ENCODE measurements at places on chromosomes 4 and X.

GRCh38 chr4:181416966-181417365, 826.2 kb upstream of the TENM3 start:
- no peak for DNase-seq

GRCh38 chrX:8755116-8755515, 23.2 kb upstream of the ANOS1 start:
- peak; percentile 4 for DNase-seq

- no peak for DNase-seq
Measured at GRCh38 chr4:57044996-57045395, 65.2 kb downstream of the IGFBP7 start.

- DNase-seq, result peak; percentile 84
Measured at GRCh38 chr4:67141586-67141985, 403.7 kb downstream of the CENPC start.

GRCh38 chr4:79042079-79042674, 102.9 kb upstream of the PAQR3 start:
- peak; percentile 33 for DNase-seq

- DNase-seq, result no peak
Measured at GRCh38 chrX:150766351-150767044, 73.3 kb downstream of the MTMR1 start.

DNA sequence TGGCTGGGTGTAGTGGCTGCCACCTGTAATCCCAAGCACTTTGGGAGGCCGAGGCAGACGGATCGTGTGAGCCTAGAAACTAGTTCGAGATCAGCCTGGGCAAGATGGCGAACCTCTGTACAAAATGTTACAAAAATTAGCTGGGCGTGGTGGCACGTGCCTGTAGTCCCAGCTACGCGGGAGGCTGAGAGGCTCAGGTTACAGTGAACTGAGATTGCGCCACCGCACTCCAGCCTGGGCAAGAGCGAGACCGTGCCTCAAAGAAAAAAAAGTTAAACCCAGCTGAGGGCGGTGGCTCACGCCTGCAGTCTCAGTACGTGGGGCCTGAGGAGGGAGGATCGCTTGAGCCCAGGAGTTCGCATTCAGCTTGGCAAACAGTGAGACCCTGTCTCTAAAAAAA, 1.1 kb downstream of the TKTL1 start:
- DNase-seq, result no peak

DNA sequence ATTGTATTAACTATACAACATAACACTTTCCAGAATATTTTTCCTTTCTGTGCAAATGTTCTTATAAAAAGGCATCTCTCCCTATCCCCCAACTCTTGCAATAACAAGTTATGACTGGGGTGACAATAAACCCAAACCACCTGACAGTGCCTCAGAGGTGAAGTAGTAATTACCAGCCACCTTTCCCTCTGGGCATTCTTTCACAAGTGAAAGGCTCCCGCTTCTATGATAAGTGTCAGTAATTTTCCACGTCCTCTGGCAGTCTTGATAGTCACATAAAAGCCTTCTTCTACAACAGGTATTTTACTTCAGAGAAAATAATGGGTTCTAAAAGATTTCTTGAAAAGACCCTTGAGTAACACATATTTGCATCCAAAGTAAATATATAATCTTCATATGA, 82.7 kb downstream of the MANBA start:
- DNase-seq, result no peak

DNA sequence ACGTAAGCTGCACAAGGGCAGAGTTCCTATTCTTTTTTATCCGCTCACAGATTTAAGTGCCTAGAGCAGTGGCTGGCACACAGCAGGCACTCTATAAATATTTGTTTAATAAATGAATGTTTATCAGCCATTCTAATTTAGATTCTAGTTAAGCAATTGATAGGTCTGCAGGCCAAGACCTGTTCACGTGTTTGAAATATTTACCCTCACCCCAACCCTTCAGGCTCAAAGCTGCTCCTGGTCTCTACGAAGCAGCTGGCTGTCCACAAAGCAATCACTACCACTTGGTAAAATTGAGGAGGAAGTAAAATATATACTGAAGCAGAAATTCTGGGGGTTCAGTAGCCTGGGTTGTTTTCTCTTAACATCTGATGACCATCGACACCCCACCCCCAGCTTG, 158.1 kb downstream of the MGST2 start:
- no peak for DNase-seq

DNA sequence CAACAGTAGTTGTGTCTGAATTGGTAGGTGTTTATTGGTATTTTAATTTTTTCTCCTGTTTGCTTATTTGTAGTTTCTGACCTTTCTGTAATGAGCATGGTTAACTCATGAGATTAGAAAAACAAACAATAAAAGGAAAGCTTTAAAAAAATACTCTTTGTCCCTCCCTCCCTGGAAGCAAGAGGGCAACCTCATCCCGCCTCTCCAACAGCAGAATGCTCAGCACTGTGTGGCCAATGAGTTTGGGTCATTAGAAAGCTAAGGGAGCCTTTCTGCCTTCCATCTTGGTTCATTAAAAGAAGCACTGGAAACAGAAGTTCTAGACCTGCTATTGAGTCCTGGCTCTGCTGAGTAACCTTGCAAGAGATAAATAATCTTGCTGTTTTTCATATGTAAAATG, 33.9 kb downstream of the TRPC5 start:
- DNase-seq, result peak; percentile 19

DNA sequence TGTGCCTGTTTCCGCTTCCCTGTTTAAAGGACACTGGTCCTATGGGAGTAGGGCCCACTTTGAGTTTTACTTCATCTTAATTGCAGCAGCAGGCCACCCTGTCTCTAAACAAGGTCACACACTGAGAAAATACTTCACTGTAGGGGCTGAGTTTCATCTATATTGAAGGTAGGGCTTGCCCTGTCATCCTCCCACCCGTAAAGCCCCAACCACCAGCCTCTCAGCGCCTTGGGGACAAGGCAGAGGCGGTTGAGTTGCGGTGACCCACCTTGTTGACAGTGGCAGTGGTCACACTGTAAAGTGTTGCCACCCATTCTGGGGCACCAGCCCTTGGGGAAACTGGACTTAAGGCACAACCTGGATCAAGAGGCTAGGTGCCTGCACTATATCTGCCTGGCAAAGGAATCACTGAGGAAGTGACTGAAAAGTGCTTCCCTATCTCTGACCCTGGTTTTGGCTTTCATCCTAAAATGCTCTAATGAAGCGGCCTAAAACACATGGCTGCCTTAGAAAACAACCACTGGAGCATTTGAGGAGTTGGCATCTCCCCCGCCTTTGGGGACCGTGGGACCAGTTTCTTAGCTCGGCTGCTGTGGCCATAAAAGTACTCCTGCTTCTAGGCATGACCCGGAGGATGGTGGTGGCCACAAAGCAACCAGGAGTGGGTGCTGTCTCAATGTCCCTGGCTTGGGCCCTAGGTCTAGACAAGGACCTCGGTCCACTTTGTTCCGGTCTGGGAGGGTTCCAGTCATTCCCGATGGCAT, 7.8 kb upstream of the WDR1 start:
- DNase-seq, result no peak

GRCh38 chr4:125811892-125812291, 497.1 kb downstream of the FAT4 start:
- no peak for DNase-seq

- DNase-seq, result no peak
Measured at GRCh38 chr4:109588176-109588575, 28.1 kb downstream of the MCUB start.

DNA sequence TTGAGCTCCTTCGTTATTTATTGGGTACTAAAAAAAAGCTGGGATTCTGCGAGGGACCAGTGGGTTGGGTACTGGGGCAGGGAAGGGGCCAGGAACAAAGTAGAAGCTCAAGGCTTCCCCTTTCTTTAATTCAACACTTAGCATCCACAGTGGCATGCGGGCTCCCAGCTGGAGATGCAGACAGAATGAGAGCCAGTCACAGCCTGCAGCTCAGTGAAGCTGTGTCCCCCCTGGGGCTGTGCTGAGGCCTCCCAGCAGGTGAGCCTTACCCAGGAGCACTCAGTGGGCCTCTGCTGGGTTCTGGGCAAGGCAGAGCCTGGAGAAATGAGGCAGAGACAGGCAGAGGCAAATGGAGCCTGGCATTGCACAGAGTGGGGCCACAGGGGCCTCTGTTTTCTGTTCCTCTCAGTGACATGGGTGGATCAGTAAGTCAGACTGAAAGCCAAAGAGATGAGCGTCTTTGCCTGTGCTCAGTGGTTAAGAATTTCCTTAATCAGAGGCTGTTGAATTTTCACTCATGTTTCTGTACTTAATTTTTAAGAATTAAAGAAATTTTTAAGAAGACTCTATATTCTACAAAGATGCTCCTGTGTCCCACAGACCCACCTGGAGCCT, 181.4 kb upstream of the RBPJ start:
- DNase-seq, result no peak

DNA sequence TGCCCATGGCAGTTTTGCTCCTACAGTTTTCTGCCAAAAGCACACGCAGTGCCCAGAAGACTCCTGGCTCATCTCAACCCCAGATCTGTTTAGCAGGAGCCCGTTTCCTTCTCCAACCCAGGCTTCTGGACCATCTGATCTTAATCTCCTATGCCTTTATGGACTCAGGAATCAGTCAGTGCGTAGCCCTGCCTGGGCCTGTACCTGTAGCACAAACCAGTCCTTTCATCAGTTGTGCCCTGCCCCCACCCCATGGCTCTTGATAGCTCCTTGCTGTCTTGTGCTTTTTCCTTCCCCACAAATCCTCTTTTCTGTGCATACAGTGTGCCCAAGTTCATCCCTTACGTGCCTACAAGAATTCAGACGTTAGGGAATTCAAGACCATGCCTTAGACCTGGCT, 1.5 kb downstream of the ZNF718 start:
- no peak for DNase-seq

DNA sequence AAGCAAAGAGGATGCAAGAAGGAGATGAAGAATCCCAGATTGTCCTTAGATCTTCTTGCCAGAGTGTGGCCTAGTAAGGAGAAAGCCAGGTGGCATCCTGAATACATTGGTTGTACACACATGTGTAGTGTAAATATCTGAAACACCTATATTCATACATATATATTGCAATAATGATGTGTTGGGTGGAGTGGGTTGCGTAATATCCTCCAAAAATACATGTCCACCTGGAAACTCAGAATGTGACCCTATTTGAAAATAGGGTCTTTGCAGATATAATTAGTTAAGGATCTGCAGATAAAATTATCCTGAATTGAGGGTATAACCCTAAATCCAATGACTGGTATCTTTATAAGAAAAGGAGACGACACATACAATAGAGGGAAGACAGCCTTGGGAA, 216.3 kb downstream of the NLGN4X start:
- no peak for DNase-seq

DNA sequence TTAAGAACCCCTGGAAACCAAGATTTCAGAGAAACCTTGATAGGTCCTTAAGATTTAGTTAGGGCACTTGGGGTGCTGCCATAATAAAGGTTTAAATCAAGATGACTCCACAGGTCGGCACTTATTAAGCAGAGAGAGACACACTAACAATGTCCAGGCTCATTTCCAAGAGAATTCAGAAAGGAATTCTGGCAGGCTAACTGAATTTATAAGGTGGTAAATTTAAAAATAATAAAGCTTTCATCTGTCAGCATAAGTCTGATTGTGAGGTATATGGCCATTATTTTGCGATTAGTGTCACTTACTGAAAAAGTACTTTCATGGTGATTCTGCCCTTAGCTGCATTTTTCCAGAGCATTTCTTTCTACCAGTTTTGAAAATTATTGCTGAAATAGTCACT, 472.7 kb downstream of the ARAP2 start:
- DNase-seq, result no peak

DNA sequence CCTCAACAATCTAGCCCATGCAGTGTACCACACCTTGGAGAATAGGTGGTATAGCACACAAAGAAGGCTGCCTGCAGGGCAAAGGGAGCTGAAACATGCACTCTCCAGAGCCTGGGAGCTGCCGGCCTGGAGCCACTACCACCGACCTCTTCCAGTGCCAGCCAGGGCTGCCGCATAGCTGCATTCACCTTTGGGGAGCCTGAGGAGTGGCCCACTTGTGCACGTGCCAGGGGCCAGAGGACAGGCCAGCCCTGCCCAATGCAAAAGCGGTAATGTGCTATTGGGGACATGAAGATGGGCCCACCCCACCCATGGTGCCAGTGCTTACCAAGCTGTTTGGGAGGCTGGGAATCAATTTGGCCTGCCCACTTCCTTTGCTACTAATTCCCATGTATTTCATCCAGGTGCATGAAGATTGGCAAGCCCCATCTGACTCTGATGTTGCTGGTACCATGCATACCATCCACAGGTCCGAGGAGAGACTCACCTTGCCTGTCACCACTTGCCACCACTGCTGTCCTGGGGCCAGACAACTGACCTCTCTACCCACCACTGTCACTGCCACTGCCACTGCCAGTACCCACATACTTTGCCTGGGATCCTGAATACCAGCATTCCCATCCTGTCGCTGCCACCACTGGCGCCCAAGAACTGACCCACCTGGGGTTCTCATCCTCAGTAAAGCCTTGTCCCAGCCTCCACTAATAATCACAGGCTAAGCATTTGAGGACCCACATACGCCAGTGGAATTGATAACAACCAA, 506.9 kb downstream of the MAGEB5 start:
- DNase-seq, result no peak

DNA sequence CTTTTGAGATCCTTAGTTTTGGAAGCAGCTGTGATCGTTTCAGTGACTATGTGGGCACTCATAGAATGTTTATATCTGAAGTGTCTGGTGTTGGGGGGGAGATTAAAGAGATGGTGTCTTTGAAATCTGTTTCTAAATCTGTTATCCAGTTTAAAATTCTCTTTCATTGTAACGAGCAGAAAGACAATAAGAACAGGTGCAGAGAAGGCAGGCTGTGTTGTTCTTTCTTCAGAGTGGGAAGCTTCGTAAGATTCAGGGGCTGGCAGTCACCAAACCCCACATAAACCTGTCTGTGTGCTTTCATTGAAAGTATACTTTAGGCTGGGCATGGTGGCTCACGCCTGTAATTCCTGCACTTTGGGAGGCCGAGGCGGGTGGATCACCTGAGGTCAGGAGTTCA, 16.3 kb upstream of the DHRSX start:
- DNase-seq, result no peak

DNA sequence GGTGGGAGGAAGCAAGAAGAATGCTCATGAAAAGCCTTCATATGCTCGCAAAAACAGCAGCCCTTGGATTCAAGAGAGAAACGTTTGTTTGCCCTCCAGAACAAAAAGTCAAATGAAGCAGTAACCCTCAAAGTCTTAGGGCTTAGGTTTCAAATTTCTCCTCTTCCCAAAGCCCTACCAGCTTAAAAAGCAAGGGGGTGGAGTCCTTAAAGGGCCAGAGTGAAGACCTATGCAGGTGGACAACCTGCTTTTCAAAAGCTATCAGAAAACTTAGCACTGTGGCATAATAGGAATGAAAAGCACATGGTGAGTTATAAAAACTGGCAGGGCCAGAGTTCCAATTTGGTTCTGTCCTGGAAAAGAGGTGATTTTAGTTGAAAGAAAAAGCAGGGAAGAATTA, 253.3 kb downstream of the NAP1L3 start:
- no peak for DNase-seq

- no peak for DNase-seq
Measured at GRCh38 chr4:24781999-24782745, 13.2 kb upstream of the SOD3 start.

GRCh38 chr4:1470393-1470670, 64.1 kb upstream of the NKX1-1 start:
- DNase-seq, result no peak
